Activated CD4-positive, alpha-beta T cell treated with anti-CD3 and anti-CD28 coated beads, Interleukin-2, amount 50 U/mL, for 16 hours (primary cell): ENCODE measurements at places on chromosomes 2 and 18.

- DNase-seq, result no peak
Observed at GRCh38 chr2:10252661-10253060, 50.0 kb upstream of the HPCAL1 start.

DNA sequence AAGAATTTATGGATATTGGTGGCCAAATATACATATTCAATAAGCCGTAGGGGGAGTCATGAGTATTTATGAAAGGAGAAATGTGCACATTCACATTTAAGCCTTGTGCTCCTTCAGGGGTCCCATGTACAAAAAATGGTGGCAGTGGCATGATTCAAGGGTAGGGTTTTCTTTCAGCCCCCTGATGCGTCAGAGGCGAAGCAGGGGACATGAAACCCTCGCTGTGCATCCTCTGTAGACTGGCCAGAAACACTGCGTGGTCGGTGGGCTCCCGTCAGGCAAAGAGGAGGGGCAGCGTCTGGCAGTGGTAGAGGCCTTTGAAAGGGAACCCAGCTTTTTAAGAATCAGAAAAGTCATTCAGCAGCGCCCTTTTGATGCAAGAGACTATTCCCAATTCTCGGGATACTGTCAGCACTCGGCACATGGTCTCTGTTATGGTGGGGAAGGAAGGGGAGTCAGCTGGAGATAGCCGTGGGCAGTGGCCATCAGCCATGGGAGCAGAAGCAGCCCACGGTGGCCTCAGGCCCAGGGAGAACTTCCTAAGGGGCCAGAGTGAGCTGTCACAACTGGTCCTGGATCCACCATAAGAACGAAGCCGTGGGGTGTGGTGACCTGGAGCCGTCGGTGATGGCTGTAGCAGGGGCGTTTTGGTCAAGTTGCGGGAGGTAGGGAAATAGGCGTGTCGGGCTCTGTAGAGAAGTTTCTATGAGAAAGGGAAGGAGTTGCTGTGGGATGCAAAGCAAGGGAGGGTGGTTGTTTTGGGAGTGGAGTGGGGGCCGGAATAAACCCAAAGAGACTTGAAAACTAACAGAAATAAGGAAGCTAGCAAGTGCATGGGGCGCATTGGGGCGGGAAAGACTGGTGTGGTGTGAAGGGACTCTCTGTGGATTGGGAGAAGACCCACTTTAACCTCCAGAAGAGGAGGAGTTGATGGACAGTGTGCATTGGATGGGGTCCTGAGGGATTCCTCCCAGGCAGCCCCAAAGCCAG lies 95.6 kb downstream of the SH3BP4 start:
- DNase-seq, result no peak

DNA sequence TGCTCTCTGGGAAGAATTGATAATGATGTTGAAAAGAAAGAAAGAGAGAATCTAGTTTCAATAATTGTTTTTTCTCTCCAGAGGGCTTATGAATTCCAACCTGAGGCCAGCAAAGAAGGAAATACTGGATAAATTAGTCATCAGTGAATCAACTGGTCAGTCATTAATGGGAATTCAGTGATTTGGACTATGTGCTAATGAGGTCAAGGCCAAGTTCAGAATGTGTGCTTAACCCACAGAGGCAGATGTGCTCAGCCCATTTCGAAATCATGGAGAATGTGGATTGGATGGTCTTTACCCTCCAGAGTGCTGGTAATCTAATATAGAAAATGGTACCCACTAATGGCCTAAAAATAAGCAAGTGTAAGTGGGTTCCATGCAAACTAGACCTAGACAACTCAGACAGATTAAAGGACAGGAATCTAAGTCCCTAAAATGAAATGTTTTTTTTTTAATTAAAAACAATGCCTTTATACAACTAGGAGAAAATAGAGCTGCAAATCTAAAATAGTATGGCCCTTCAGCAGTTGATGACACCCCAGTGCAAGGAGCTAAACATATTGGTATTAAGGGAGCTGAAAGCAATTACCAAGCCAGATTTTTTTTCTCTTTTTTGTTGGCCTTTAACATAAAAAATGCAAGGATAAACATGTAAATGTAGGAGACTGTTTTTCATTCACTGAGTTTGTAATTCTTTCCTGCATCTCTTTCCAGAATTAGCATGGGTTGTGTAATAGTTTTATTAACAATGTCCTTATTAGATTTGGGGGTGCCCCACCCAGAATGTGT lies 296.9 kb downstream of the SATB2 start:
- DNase-seq, result no peak

GRCh38 chr2:201353116-201353515 lies 4.0 kb downstream of the FLACC1 start:
- DNase-seq, result no peak

DNA sequence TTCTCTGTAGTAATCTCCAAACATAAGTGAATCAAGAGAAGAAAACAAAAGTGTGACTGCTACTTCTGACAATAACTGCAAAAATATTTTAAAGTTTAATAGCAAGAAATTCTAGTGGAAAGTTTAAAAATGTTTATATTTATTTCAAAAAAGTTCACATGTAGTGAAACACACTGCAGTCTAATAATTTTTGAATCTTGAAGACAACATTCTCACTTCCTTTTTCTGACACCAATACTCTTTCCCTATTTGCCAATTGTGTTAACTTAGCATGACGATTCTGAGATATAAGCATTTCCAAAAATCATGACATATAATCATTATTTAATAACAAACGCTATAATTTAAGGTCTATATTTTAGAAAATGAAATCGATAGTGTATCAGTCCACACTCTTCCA lies 429.1 kb upstream of the PKDCC start:
- DNase-seq, result no peak

GRCh38 chr2:187349326-187349944 lies 98.6 kb downstream of the CALCRL start:
- DNase-seq, result no peak

GRCh38 chr18:677951-678381 lies 20.5 kb downstream of the TYMS start:
- no peak for DNase-seq

- no peak for DNase-seq
Observed at GRCh38 chr18:42578792-42579191, 536.7 kb downstream of the RIT2 start.

- no peak for DNase-seq
Observed at GRCh38 chr2:4937550-4937949, 754.6 kb upstream of the SOX11 start.

DNA sequence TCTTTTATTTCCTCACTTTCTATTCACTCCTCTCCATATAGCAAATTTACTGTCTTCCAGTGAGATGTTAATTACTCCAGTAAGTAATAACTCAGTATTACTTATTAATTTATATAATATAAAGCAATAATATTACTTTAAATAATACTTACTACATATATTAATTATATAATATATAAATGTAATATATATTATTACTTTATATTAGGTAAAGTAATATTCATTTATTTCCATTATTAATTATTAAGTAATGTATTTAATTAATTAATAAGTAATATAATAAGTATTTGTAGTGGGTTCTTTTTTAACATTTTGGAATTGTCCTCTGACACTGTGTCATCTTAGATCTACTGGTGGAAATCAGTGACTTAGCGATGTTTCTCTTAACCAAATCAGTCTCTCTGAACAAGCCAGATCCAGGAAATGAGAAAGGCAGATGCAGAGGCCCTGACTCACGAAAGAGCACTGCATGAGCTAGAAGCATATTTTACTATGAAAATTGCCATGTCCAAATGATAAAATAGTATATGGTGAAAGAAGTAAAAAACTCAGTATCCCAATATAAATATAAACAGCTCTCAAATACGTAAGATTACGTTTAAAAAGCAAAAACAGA lies 115.9 kb downstream of the DSEL start:
- no peak for DNase-seq

DNA sequence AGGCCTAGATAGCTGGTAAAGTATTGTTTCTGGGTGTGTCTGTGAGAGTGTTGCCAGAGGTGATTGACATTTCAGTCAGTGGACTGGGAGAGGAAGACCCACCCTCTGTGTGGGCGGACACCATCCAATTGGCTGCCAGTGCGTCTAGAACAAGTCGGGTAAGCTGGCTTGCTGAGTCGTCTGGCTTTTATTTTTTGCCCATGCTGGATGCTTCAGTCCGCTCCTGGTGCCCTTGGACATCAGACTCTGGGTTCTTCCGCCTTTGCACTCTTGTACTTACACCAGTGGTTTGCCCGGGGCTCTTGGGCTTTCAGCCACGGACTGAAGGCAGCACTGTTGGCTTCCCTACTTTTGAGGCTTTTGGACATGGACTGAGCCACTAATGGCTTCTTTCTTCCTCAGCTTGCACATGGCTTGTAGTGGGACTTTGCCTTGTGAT lies 24.3 kb downstream of the DIS3L2 start:
- no peak for DNase-seq

DNA sequence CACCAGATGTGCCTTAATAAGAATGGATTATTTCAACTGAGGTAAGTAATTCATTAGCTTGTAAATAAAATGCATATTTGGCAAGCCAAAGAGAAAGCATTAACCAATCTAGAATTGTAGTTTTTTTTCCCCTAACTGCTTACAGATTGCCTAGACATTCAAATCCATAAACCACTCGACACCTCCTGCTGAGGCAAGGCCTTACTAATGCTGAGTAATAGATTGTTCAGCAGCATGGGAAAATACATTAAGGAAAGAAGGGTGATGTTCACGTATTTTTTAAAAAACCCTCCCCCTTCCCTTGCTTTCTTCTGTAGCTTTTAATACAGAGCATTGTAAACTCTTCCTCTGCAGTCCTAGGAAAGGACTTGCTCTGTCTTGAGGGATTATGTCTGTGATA lies 17.0 kb upstream of the LINC00305 start:
- DNase-seq, result no peak

- DNase-seq, result no peak
Observed at GRCh38 chr2:112840068-112840445, 3.5 kb upstream of the IL1B start.

- DNase-seq, result no peak
Observed at GRCh38 chr2:119683074-119683712, 4.2 kb downstream of the TMEM177 start.

DNA sequence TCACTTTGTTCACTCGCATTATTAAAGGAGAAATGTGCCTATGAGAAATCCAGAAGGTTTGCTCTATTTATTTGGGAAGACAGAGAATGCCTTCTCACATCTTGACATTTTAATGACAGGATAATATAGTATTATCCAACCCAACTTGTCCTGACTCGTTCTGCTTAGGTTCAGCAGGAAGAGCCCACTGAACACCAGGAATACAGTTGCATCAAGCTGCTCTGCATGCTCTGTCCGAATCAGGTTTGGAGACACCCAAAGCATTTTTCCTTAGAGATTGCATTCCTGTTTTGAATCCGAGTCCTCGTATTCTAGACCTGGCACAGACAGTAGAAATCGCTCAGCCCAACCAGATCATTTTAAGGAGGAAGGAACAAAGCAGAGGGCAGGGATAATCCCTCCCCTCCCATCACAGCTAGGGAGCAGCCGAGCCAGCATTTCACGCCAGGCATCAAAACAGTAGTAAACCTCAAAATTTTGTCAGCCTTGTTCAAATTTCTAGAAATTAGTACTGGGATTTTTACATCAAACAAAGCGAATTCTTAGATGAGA lies 837.4 kb upstream of the ID2 start:
- no peak for DNase-seq

GRCh38 chr2:216934623-216935022 lies 74.8 kb upstream of the TNP1 start:
- DNase-seq, result no peak

DNA sequence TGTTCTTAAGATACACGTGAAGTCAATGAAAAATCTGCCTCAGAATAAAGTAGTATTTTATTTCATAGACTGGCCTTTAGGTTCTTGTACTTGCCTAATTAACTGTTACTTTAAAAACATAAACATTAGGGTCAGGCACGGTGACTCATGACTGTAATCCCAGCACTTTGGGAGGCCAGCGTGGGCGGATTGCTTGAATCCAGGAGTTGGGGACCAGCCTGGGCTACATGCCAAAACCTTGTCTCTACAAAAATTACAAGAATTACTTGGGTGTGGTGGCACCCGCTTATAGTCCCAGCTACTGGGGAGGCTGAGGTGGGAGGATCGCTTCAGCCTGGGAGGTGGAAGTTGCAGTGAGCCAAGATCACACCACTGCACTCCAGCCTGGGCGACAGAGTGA lies 16.0 kb upstream of the SNORC start:
- no peak for DNase-seq

DNA sequence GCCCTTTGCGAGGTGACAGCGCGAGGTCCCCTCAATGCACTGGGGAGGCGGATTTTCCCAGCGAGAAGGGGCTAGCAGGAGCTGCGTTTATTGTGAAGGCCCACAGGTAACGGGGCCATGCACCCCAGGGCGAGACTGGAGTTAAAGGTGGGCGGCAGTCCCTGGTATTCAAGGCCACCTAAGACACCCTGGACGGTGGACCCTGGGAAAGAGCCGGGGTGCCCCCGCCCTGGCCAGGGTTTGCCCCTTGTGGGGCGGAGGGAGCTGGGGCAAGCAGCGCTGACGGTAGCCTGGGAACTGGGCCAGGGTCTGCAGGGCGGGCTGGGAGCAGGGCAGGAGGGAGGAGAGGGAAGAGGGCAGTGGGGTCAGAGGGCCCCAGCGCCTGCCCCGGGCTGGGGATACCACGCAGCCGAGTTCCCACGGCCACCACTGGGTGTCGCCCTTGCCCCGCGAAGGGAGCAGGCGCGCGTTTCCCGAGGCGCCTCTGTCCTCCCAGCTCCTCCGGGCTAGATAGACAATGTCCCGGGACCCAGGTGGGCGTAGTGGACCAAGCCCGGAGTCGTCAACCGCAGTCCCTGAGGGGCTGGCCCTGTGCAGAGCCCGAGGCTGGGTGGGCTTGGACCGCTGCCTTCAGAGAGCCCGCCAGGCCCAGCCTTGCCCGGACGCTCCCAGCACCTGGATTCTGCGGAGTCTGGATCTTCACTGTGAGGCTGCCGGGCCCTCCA lies 80.2 kb downstream of the SMAD4 start:
- peak; percentile 71 for DNase-seq

DNA sequence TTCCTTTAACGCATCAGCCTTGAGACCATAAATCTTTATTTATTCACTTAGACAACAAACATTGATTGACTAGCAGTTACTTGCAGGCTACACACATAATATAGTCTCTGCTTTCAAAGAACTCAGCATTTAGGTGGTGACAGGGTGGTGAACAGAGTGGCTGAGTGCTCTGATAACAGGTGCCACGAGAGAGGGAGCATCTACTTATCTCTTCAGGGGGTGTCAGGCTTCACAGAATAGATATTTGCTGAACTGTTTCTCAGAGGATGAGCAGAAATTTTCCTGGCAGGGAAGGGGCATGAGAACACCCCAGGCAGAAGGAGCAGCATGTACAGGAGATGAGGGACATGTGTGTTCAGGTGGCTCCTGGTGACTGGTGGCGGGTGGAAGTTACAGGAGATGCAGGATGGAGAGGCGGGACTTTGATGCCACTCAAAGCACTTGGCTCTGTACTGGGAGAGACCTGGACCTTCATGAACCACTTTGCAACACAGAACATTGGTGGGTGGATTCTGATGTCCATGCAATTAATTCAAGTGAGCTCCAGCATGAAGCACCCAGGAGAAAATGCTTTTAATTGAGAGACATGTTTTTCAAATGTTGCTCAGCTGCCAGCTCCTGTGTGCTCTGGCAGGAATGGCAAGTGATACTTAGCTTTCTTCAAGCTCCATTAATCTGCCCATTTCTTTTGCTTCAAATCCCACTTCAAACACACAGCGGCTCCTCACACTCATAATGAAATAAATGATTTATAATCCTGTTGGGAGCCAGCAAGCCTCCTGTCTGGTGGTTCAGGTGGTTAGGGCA lies 248.9 kb downstream of the MYCN start:
- no peak for DNase-seq
